ENCODE measurements at places on chromosomes 5 and 9.

DNA sequence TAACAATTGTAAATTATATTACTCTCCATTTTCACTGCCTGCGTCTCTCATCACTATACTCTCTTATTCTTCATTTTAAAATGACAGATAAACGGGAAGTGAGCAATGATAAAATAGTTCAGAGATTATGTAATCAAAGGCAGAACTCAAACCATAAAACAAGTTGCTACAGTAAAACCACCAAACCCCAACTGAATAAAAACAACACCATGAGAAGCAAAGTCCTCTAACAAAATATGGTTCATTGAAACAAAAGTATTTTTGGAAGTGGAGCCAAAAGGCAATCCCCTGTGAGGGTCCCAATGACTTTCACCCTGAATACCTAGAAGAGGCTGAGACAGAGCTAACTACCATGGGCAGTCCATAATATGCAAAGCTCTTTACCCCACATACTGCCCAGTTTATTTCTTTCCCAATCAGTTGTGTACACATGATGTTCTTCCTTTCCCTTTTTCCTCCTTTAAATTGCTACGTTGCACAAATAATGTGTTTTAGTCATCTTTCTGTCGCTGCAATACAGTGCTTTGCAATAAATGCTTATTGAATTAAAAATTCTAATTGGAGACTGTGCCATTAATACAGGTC is 64.0 kb upstream of the PTGER4 start:
- peak; percentile 62 for DNase-seq

DNA sequence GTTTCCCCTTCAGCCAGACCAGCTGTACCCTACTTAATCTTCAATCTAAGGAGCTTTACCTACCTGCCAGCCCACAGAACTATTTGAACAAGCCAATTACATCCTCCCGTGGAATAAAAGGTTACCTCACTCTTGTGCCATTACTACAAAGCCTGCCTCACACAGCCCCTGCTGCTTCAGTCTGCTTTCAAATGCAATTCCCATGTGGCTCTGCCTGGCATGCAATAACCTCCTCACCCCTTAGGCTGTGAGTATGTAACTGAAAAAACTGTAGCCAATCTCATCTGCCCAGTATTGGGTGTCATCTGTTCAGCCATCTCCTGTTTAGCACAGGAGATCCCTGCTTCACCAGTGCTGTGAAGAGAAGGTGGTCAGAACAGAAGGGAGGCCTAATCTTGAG is 6.1 kb upstream of the GCNT1 start:
- no peak for DNase-seq

- DNase-seq, result no peak
These were observed 4.7 kb downstream of the MAN2A1 start for GRCh38 chr5:109694451-109694891.

GRCh38 chr9:98214811-98215210 is 22.4 kb upstream of the CORO2A start:
- DNase-seq, result no peak

DNA sequence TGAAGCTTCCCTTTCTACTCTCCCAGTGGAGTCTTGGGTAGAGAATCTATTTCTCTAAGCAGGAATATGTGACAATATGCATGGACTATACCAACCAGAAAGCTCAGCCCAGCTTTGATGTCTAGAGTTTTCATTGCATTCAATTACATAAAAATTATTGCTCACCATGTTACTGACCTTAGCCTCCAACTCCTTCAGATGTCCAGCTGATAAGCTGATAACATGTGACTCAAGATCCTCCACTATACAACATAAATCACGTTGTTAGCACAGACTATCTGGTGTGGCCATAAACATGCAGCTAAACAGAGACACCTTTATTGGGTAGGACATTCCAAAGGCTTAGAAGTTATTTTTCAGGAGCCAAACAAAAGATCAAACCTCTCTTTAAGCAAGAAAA is 1168.2 kb downstream of the CDH12 start:
- DNase-seq, result no peak

- DNase-seq, result no peak
These were observed 86.9 kb upstream of the SPATA31D4 start for GRCh38 chr9:81841333-81841732.

GRCh38 chr9:116142706-116143492 is 10.7 kb upstream of the PAPPA start:
- DNase-seq, result no peak

GRCh38 chr5:147485046-147485445 is 24.8 kb downstream of the DPYSL3 start:
- DNase-seq, result no peak

DNA sequence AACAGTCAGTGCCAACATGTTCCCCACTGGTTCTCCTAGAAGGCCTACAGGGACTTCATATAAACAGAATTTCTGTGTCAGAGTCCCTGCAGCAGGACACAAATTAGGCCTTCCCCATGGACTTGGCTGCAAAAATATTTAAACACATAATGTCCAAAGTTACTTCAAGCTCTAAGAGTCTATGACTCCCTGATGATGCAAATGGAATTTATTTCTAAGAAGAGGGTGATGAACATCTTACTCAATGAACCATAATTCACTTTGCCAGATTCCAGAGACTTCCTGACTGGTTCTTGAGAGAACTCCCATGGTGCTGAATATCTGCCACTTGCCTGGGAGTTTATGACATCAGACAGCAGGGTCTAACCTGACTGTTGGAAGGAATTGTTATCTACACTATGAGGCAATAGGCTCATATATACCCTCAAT is 32.7 kb upstream of the ADRA1B start:
- DNase-seq, result no peak

- peak; percentile 68 for DNase-seq
These were observed 616 bp downstream of the ABL1 start for GRCh38 chr9:130835441-130836298.

- DNase-seq, result no peak
These were observed 146.9 kb upstream of the DMRT1 start for GRCh38 chr9:694403-695154.

DNA sequence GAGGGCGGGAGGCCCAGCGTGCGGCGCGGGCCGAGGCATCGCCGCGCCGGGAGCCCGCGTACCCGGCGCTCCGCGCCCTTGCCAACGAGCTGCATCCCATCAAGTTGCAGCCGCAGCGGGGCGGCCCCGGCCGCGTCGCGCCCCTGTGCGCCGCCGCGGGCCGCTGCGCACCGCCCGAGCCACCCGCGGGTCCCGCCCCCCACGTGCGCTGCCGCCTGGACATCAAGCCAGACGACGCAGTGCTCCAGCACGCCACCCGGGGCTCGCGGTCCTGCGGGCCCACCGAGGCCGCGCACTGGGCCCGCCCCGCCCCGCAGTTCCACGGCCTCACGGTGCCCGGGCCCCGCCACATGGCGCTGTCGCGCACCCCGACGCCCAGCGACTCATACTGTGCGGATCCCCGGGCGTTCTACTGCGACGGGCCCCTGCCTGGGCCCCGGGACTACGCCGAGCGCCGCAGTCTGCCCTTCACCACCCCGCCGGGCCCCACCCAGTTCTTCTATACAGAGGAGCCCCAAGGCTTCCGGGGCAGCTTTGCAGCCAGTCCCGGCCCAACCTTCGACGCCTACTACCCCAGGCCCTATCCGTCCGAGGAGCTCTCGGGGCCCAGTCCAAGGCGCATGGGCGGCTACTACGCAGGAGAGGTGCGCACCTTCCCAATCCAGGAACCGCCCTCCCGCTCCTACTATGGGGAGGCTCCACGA is 2.6 kb downstream of the AJM1 start:
- peak; percentile 43 for DNase-seq

DNA sequence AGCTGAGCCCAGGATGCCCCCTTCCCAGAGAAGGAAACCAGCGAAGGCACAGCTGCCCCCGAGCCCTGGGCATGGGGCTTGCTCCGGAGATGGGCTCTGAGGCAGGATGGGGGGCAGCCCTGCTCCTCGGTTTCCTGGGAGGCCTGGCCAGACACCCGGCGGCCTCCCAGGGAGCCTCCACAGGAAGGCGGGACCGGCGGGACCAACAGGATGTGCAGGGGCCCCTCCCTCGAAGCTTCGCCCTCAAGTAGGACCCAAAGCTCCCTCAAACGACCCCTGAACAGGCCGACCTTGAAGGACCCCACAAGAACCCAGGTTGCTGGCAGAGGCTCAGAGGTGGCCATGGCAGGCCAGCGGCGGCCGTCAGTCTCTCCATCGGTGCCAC is 11.7 kb downstream of the EXD3 start:
- DNase-seq, result no peak

GRCh38 chr5:36200513-36200912 is 41.2 kb downstream of the NADK2 start:
- DNase-seq, result no peak

DNA sequence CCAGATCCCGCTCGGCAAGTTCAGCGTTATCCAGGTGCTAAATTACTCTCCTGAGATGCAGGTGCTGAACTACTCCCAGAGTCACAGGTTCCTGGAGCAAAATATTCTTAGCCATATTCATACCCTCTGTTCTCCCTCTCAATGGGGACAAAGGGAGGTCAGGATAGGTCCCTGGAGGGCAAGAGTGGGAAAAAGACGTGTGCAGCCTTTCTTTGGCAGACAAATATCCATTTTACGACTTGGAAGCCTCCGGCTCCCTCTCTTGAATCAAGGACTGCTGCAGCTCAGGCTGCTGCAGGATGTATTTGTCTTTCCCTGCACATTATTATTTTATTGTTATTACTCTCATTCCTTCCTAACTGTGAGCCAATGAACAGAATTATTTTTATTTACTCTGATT is 590.2 kb downstream of the NR2F1-AS1 start:
- DNase-seq, result no peak

DNA sequence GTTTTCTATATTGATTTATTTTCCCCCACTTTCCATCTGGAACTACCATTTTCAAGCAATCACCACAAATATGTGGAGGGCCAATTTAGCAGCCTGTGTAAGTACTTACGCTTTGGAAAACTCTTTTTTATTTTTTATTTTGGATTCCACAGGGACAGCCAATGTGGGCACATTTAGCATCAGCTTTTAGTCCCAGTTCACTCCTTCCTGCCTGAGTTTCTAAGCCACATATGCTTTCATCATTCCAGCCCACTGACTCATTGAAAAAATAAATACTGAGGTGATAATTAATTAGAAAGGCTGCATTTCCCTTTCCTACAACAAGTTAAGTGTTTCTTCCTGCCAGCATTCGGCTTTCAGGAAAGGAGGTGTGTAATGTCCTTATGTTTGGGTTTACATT is 76.8 kb downstream of the TMEM167A start:
- DNase-seq, result no peak

DNA sequence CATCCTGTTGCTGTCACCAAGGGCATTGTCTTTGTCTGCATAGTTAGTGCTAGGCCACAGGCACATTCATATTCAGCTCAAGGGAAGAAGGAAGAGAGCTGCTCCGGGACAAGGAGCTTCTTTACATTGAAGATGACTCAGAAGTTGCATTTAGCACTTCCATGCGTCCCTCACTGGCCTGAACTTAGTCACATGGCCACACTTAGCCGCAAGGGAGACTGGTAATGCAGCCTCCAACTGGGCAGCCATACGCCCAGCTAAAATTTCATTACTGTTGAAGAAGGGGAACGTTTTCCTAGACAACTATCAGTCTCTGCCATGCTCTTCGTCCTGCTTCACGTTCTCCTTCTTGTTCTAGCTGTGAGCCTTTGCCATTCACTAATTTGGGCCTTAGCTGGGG is 20.0 kb downstream of the ACTL7B start:
- DNase-seq, result no peak

GRCh38 chr5:167814040-167814439 is 477.4 kb upstream of the WWC1 start:
- no peak for DNase-seq

- no peak for DNase-seq
These were observed 981.5 kb downstream of the PTPRD start for GRCh38 chr9:9631284-9631683.

DNA sequence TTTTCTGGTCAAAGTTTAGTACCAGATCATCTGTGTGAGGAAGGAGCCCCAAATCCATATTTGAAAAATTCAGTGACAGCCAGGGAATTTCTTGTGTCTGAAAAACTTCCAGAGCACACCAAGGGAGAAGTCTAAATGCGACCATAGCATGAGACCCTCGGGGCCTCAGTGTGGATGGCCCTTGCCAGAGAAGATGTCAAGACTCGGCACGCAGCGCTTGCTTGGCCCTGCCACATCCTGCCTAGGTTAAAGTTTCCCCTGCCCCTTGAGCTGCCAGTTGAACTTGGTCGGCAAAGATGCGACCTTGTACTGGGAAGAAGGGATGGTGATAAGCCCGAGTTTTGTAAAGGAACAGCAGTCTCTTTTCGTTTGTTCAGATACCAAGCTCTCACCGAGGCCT is 65.8 kb downstream of the IL31RA start:
- no peak for DNase-seq

- DNase-seq, result no peak
These were observed 23.2 kb upstream of the RNF20 start for GRCh38 chr9:101510459-101510858.

DNA sequence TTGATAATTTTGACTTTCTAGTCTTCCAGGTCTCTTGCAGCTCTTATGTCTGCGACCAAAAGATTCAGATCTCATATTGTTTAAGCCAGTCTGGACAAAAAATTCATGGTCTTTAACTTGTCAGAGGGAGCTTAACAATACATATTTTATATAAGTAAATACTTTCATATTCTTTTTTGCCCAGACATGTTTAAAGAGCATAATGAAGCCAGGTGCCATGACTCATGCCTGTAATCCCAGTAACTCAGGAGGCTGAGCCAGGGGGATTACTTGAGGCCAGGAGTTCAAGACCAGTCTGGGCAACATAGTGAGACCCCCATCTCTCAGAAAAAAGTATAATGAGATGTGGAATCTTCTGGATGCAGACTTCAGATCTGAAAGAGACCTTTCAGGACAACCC is 69.8 kb downstream of the JMY start:
- DNase-seq, result no peak

GRCh38 chr5:77635917-77636640 is 2.4 kb downstream of the OTP start:
- DNase-seq, result no peak

DNA sequence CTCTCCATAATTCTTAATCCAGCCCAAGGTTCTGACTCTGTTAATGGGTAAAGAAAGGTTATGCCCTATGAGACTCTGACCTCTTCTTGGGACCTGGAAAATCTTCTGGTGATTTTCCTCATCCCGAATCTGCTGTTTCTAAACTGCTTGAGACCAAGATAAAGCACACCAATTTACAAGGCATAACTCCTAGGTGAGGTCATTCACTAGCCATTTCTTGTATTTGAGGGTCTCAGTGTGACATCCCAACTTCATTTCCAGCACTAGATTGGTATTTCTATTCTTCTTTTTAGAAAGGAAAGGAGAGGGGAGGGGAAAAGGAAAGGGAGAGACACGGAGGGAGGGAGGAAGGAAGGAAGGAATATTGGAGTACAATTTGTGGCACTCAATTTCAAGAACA is 51.6 kb downstream of the SLC1A1 start:
- DNase-seq, result no peak

GRCh38 chr9:114525513-114525912 is 20.2 kb upstream of the WHRN start:
- DNase-seq, result no peak

- DNase-seq, result peak; percentile 65
These were observed 87.1 kb downstream of the SEMA4D start for GRCh38 chr9:89410641-89411350.

Measured in hematopoietic multipotent progenitor cell treated with erythropoietin and hydrocortisone succinate and interleukin-3 and kit ligand, for 6 days (in vitro differentiated cells).